T follicular helper cell (primary cell): ENCODE measurements at places on chromosomes 12 and 14.

- DNase-seq = no peak
Observed at GRCh38 chr12:2754208-2754607, 40.6 kb upstream of the FKBP4 start.

DNA sequence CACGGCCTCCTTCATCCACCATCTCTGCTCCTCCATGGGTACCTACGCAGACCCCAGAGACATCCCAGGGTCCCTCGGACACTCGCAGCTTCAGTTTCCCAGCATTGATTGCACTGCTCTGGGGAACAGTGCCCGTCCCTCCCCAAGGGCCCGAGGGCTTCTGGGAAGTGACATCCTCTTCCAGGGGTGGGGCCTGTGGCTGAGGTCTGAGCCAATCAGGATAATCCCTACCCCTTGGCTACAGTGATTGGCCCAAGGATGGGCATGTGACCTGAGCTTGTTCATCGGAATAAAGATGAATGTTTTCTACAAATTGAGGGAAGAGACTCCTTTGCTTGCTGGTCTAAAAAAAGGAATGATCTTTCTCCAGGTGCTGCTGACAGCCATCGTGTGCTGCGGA, 37.3 kb upstream of the MYL2 start:
- DNase-seq = no peak

DNA sequence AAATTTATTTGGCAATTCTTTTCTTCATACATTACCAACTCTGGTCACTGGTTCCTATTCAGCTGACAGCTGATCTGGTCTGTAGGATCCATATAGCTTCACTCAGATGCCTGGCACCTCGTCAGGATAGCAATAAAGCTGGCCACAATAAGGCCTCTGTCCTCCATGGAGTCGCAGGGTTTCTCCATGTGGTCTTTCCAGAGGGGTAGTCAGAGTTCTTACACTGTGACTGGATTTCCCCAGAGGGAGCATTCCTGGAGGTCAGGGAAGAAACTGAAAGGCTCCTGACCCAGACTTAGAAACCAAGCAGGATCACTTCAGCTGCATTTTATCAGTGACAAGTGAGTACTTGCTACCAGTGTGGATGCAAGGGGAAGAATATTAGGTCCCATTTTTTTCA, 34.9 kb upstream of the SIX1 start:
- DNase-seq = no peak

DNA sequence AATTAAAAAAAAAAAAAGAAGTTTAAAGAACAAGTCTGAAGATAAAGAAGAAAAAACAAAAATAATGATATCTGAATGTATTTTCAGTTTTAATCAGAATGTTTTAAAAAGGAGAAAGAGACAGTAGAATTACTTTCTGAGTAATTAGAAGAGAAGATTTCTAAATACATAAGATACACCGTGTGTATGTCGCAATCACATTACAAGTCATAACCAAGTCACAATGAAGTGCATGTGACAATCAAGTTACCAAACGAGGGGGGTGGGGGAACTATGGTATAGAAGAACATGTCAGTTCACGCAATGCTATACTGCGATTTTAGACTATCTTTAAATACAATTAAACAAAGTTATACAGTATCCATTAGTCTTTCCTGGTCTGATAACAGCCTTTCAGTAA, 1464.1 kb upstream of the FLRT2 start:
- DNase-seq = no peak

DNA sequence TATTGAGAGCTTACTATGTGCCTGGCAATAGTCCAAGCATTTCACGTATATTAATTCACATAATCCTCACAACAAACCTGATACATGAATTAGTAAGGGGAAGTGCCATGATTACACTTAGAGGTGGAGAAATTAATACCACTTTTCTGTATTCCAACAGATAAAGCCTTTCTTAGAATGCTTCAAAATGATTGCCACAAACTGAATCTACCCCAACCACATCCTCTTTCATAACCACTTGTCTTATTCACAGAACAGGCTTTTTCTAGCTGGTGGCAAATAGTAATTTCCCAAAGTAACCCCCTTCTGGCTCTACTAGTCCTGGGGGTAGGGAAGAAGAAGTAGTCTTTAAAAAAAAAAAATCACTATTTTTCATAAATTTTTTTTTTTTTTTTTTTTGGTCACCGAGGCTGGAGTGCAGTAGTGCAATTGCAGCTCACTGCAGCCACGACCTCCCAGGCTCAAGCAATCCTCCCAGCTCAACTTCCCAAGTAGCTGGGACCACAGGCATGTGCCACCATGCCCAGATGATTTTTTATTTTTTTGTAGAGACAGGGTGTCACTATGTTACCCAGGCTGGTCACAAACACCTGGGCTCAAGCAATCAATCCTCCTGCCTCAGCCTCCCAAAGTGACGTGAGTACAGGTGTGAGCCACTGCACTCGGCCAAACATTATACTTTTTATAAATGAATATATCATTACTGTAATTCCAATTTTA, 59.0 kb upstream of the ARID2 start:
- no peak for DNase-seq

GRCh38 chr12:79183926-79184325, 319.4 kb downstream of the SYT1 start:
- DNase-seq = no peak

GRCh38 chr12:53564941-53565340, 57.7 kb upstream of the NPFF start:
- DNase-seq = no peak

- DNase-seq = no peak
Observed at GRCh38 chr14:21268617-21269251, 508 bp downstream of the HNRNPC start.

- no peak for DNase-seq
Observed at GRCh38 chr14:92247341-92247740, 75.6 kb upstream of the SLC24A4 start.

DNA sequence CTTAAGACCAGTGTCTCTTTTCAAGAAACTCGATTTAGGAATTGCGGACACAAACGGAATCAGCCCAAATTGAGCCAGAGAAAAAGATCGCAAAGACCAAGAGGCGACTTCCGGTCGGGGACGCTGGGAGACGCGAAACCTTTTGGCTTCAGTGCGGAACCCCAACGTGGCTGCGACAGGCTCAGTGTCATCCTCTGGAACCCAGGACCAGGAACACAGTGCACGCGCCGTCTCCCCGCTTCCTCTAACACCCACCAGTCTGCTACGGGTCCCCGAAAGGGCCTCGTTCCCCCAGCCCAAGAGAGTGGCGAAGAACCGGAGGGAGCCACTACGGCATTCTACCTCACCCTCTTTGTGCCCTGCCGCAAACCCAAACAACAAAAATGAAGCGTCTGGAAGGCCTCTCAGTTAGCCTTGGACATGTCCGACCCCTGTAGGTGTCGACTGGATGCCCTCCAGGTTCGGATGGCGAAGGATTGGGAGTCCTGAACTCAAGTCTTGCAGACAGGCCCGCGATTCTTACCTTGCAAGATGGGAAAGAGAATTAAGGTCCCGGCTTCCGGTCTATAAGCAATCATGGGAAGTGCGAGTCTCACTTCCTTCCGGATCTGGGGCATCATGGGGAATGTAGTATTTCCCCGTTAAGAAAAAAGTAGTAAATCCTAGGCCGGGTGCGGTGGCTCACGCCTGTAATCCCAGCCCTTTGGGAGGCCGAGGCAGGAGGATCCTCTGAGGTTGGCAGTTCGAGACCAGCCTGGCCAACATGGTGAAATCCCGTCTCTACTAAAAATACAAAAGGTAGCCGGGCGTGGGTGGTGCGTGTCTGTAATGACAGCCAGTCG, at the start of gene RPL6:
RPL6 (minus strand) TSS at position 542 of the 842 bp plus-strand sequence. CDS start 949 bp downstream, outside the sequence.
- peak; percentile 67 for DNase-seq

- DNase-seq = no peak
Observed at GRCh38 chr12:21913823-21914222, 27.4 kb downstream of the ABCC9 start.

DNA sequence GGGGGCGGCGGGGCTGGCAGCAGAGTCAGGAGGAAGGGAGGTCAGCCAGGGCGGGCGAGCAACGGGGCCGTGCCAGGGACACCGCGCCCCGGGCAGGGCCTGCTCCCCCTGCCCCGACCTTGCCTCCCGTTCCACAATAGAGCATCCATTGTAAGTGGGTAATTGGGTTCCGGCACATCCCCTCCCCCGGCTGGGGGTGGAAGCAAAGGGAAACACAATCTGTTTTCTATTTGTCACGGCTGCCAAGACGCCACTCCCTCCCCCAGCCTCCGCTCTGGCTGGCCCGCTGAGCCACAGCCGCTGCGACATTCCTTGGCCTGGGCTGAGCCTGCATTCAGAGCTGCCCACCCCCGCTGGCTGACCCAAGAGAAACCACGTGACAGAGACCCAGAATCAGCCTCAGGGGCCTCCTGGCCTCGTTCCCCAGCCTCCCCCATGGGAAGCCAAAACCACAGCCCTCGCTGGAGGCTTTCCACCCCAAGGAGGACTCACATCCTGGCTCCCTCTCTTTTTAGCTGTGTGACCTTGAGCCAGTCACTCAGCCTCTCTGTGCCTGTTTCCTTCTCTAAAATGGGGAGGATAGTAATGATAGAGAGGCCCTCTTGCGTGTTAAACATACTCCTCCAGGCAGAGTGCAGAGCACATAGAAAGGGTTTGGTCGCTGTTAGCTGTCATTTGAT, 117.6 kb downstream of the SCARB1 start:
- DNase-seq = no peak

- no peak for DNase-seq
Observed at GRCh38 chr14:52922656-52923055, 28.2 kb downstream of the FERMT2 start.

GRCh38 chr12:122958198-122958888, 7.9 kb downstream of the ABCB9 start:
- DNase-seq = no peak

GRCh38 chr12:47377414-47378221, 297.9 kb upstream of the AMIGO2 start:
- no peak for DNase-seq

- no peak for DNase-seq
Observed at GRCh38 chr14:44412858-44413569, 94.1 kb downstream of the FSCB start.

GRCh38 chr12:49767333-49767732, 26.0 kb downstream of the TMBIM6 start:
- no peak for DNase-seq

- DNase-seq = no peak
Observed at GRCh38 chr14:53175375-53175774, 22.3 kb upstream of the DDHD1 start.

- no peak for DNase-seq
Observed at GRCh38 chr14:59407246-59408010, 57.8 kb downstream of the GPR135 start.

GRCh38 chr14:106308839-106309389, 782.5 kb downstream of the TMEM121 start:
- peak; percentile 62 for DNase-seq

- DNase-seq = no peak
Observed at GRCh38 chr12:99200711-99201384, 446.7 kb upstream of the GARIN6 start.
